ENCODE measurements at places on chromosomes 13 and 19.

DNA sequence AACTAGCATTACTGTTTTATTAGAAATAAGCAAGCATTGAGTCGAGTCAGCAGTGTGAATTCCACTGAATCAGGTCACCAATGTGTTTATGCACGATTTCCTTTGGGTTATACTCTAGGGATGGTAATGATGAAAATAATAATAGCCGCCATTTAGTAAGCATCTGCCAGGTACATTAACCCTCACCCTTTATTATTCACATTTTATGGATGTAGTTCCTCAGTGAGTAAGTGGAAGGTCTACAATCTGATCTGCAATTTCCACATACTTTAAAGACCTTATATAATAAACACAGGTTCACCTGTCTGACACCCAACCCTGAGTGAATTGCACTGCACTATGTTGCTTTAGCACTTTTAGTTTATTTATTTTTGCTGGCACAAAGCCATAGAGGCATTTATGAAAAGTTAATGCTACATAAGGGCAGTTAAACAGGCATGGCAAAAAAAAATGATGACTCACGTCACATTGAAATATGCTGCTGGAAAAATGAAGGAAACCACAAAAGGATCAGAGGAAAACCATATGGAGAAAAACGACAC, 122.4 kb downstream of the TRPC4 start:
- no peak for DNase-seq

DNA sequence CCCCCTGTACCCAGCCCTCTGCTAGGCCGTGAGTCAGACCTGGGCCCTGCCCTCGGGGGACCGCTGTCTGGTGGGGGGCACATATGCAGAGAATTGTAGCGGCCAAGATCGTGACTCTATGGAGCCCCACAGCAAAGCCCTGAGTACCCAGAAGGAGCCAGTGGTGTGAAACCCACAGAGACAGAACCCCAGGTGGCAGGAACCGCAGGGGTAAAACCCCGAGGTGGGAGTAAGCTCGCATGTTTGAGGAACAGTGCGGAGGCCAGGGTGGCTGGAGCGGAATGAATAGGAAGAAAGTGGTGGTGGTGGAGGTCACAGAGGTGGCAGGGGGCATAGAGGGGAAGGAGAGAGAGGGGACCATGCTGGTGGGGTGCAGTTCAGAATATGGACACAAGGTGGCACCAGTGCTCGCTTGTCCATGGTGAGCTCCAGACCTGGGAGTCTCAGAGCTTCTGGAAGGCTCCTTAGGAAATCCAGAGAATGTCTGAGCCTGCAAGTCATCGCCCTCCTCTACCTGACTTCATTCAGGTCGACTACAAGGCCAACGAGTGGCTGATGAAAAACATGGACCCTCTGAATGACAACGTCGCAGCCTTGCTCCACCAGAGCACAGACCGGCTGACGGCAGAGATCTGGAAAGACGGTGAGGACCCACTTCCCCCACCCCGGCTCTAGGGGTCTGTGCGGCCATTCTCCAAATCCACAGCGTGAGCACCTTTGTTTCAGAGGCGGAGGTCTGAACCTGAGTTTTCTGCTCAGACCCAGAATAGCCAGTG, 48.9 kb downstream of the MYH14 start:
- DNase-seq, result peak; percentile 5

- peak; percentile 86 for DNase-seq
Measured at GRCh38 chr13:41652735-41653361, 195.5 kb downstream of the RGCC start.

GRCh38 chr13:111384441-111385182, 64.2 kb downstream of the TEX29 start:
- no peak for DNase-seq

DNA sequence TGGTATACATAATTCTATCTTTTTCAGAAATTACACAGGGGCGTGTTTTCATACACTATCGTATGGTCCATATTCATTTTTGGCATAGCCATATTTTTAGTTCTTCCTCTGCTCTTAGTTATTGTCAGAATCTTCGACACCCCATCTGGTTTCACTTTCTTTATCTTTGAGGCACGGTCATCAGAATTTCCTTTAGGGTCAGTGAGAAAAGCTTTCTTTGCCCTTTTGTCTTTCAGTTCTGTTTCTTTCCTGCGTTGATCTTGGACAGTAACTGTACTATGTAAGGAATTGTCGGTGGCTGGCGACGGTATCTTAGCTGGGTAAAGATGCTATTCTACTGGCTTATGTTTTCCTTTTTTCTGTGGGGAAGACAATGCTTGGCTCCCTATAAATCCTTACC, 10.6 kb upstream of the KIR2DL4 start:
- peak; percentile 23 for DNase-seq

DNA sequence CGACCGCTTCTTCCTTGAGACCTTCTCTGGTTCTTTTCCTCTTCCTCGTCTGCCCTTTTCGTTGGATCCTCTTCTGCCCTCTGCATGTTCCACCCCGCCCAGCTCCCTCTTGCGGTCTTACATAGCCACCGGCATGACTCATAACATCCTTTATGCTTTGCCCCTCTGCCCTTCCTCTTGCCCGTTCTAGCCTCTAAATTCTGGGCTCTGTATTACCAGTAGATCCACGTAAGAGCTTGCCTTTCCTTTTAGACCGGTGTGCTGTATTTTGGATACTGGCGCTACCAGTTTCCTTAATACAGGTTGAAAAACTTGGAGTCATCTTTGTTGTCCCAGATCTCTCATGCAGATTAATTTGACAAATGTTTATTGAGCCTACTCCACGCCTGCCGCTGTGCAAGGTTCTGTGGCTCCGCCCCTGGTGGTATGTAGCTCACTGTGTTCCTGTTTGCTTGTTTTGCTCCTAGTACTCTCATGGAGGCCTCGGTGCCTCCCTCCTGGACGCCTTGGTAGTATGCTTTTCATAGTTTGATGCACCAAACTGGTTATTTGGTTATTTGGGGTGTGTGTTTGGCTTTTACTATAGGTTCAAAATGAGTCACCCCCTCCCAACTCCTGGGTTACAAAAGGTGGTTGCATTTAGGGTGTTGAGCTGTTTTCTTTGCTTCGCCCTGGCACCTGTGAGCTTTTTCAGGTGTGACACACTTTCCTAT, 1.7 kb downstream of the GTF3A start:
- DNase-seq, result peak; percentile 71

DNA sequence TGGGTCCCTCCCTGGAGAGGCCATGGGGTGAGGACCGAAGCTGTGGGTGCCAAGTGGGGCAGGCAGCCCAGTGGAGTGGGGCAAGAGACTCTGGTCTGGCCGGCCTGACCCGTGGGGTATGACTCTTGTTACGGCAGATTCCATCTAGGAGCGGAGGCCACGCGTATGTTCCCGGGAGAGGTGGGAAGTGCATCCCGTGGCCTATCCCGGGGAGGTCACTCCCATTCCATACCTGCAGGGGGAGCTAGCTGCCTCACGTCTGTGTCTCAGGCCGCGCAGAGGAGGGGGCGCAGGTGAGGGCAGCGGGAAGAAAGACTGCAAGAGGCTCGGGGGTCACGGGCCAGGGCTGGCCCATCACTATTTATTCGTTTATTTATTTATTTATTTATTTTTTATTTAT, 4.9 kb downstream of the CSNK1G2 start:
- no peak for DNase-seq

DNA sequence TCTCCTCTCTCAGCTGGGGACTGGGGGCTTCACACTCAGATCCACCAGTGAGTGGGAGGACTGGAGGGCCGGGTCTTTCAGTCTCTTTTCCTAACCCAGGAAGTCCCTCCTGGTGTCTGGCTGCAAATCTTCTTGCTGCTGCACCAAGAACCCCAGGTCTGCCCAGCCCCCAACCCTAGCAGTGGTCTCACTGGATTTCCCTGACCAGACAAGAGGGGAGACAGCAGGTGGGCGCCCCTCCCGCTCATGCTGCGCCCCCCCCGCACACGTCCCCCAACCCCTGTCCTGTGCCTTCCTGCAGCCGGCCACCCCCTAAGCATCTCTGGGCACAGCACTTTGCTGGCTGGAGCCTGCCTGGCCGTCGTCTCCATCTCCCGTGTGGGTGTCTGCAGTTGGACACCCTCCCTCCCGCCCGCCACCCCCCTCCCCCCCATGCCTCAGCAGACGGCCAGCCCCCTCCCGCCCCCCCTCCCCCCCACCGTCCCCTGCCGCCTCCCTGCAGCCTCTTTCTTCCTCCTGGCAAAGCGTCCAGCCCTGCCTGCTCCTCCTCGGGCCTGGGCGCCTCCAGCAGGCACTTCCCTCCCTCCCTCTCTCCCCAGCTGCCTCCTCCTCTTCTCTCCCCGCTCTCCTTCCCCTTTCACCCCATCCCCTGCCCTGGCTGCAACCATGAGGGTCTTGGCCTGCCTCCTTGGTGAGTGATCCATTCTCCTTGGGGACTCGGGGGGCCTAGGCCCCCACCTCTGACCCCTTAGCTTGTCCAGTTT, at the start of gene SSC5D:
TSS of gene SSC5D (plus strand) at position 513 of the 764 bp plus-strand sequence. CDS start at position 667, 154 bp downstream.
- no peak for DNase-seq

DNA sequence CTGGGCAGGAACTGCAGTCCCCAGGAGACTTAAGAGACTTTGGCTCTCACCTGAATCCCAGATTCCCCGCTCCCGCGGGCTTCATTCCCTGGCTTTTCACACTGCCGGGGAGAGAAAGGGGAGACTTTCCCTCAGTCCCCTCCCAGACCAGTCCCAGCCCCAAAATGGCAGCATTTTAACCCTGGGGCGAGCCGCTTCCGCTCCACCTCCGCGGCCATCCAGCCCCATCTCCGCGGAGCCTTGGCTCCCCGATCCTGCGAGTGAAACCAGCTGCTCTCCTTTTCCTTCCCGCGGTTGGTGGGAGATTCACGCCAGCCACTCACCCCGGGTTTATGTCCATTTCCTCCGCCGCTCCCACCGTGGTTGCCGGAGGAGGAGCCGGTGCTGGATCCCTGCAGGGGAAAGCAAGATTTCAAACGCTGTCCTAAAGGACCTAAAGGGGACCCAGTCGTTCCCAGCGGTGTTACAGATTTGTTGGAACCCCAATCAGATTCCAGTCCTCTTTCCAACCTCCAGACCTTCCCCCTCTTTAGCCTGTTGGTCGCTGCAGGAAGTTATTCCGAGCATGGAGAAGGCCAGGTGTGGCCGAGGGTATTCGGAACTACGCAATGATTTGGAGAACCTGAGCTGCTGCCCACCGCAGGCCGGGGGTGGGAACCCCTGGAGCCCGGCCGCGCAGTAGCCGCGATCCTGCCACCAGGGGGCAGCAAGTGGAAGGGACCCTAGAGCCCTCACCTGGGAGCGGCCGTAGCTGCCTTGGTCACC, 3.4 kb downstream of the DMKN start:
- peak; percentile 17 for DNase-seq

GRCh38 chr13:33775339-33776108, 42.4 kb upstream of the RFC3 start:
- no peak for DNase-seq

Measured in pons (tissue), 1 donor.